ENCODE measurements at places on chromosomes 3 and 15.

- no peak for DNase-seq
Measured at GRCh38 chr3:25820366-25820765, 30.5 kb downstream of the OXSM start.

GRCh38 chr15:94029495-94029894, 201.9 kb upstream of the MCTP2 start:
- DNase-seq = no peak

GRCh38 chr3:45572755-45573154, 21.8 kb upstream of the LIMD1 start:
- no peak for DNase-seq

DNA sequence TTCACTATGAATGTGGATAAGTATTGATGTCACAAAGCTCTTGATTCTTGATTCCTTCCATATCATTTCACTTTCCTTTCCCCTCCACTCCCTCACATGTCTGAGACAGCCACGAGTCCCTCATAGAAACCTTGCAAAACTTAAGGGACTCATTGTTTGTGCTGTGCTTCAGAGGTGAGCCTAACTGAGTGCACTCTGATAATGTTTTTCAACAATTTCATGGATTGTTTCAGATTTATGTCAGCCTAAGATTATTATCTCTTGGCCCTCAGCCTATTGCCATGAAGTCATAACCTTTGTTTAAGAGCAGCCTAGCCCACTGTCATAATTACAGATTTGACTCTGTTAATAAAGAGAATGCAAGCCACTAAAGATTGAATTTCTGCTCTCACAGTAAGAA, 363.6 kb downstream of the MECOM start:
- no peak for DNase-seq

DNA sequence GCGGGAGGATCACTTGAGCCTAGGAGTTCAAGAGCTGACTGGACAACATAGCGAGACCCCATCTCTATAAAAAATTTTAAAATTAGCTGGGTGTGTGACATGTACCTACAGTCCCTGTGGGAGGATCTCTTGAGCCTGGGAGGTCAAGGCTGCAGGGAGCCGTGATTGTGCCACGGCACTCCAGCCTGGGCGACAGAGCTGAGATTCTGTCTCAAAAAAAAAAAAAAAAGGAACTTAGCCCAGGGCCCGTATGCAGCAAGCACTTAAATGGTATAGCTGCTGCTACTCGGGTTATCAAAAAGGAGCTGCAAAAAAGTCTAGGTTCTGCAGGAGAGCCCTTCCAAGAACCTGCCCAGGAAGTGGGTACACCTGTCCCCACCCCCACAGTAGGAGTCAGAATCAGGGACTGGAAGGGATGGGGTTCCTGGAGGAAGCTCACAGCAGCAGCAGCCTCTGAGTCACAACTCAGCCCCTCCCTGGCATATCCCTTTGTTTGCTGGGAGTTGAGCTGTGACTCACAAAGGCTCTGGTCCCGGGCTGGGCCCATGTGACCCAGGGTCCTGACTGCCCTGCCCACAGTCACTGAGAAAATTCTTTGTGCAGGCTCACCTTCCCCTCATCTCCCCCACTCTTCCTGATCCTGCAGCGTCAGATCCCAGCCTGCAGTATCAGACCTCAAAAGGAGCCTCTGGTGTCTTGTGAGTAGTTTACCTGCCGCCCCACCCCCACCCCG, at the start of gene SPATA12:
TSS of gene SPATA12 (plus strand) at position 576 of the 733 bp plus-strand sequence. CDS start 13,031 bp downstream, outside the sequence.
- peak; percentile 61 for DNase-seq

- no peak for DNase-seq
Measured at GRCh38 chr15:62644889-62645742, 397.4 kb upstream of the TPM1 start.

- DNase-seq = no peak
Measured at GRCh38 chr3:16484216-16484615, 29.3 kb downstream of the RFTN1 start.

DNA sequence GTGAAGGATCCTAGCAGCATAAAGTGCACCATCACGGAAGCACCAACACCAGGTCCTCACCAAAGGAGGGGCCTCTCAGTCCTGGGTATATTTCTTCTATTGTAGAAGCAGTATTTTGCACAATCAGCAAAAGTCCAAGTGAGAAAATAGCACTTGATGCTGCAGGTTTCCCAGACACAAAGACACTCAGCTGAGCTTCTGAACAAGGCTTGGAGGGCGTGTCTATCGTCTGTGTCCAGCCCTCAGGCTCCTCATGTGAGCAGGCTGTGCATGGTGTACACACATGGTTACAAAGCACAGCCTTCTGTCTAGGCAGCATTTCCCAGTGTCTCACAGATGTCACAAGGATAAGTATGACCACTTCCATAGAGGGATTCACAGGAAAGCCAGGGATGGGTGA, 98.3 kb upstream of the SPATA12 start:
- DNase-seq = no peak

DNA sequence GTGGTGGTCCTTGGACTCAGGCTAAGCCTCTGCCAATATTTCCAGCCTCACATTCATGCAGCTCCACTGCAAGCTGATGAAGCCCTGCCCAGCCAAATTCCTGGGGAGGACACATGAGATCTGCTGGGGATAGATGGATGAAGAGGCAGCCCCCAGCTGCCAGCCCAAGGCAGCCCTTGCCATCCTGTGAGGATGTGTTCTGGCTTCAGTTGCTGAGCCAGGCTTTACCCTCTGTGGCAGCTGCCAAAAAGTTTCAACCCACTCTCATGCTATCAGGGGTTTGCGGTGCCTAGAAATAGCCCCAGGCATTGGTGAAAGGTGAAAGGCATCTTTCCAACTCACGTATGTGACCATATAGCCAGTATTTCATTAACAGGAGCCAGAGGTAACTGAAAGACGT, 37.6 kb downstream of the C2CD4A start:
- DNase-seq = no peak

- DNase-seq = no peak
Measured at GRCh38 chr3:59578129-59578528, 528.3 kb upstream of the CFAP20DC start.

DNA sequence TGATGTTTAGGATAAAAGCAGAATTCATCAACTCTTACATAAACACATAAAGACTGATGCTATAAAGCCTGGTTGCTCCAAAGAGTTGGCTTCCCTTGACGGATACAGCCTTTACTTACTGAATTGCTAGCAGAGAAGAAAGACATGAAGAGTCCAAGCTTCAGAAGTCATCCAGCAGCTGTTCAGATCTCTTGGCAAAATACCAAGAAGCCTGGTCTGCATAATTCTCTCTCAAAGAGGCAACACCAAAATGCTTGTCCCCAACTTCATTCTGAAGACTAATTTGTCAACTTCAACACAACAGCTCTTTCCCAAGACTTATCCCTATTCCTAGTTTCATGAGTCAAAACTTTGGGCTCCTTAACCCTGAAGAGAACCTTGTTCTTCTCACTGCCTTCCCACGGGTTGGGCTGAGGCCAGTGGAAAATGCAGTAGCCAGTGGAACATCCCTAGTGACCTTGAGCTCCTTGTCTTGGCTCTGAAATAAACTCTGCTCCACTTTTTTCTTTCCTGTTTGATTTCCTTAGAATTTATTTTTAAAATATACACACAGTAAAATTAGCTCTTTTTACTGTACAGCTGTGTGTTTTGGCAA, 119.2 kb upstream of the THBS1 start:
- no peak for DNase-seq

GRCh38 chr3:72976281-72976741, 20.3 kb upstream of the PPP4R2 start:
- DNase-seq = no peak

- no peak for DNase-seq
Measured at GRCh38 chr15:27742751-27743477, 356.2 kb downstream of the OCA2 start.

- DNase-seq = no peak
Measured at GRCh38 chr3:85678713-85679112, 719.9 kb downstream of the CADM2 start.

- no peak for DNase-seq
Measured at GRCh38 chr15:58587486-58587885, 155.7 kb downstream of the LIPC start.

- DNase-seq = no peak
Measured at GRCh38 chr3:72969766-72970165, 26.8 kb upstream of the PPP4R2 start.

- no peak for DNase-seq
Measured at GRCh38 chr15:29289173-29289572, 19.6 kb upstream of the NSMCE3 start.

- no peak for DNase-seq
Measured at GRCh38 chr15:76303909-76304308, 7.4 kb downstream of the ETFA start.

GRCh38 chr3:105349684-105350387, 16.9 kb upstream of the ALCAM start:
- DNase-seq = no peak

DNA sequence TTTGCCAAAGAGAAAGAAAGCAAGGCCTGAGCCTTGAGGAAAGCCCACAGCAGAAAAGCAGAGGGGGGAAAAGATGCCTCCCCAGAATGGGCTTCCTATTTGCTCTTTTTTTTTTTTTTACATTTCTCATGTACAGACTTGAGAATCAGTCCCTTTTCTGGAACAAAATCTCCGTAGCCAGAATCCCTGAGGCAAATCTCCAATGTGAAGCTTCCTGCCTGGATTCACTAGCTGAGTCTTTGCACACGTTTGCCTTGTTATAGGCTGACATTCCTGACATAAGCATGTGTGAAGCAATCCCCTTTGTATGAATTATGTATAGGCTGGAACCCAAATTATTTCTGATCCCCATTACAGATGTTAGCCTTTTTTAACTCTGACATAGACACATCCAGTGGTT, 52.2 kb upstream of the ACTL6A start:
- DNase-seq = no peak

Measured in ecto neural progenitor cell (in vitro differentiated cells).